ENCODE measurements at places on chromosomes 5 and 9.

DNA sequence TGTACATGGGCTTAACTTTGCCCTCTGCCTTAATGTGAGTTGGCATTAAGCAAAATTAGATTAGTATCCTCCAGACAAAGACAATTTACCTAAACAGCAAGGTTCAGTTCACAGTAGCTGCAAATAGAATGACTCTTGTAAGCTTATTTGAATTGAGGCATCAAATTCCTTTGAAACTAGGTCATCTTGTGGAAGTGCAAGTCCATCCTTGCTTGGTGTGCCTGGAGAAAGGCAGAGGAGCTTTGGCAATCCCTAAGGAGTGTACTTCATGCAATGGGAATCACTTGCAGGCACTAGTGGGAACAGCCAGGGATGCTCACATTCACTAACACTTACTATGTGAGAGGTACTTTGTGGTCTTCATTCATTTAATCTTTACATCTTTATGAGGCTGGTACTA, 118.3 kb downstream of the DRD1 start:
- DNase-seq: no peak

GRCh38 chr5:124764992-124765611, 18.7 kb upstream of the ZNF608 start:
- DNase-seq: no peak

GRCh38 chr9:92290785-92291429, 2.6 kb downstream of the IARS1 start:
- no peak for DNase-seq

DNA sequence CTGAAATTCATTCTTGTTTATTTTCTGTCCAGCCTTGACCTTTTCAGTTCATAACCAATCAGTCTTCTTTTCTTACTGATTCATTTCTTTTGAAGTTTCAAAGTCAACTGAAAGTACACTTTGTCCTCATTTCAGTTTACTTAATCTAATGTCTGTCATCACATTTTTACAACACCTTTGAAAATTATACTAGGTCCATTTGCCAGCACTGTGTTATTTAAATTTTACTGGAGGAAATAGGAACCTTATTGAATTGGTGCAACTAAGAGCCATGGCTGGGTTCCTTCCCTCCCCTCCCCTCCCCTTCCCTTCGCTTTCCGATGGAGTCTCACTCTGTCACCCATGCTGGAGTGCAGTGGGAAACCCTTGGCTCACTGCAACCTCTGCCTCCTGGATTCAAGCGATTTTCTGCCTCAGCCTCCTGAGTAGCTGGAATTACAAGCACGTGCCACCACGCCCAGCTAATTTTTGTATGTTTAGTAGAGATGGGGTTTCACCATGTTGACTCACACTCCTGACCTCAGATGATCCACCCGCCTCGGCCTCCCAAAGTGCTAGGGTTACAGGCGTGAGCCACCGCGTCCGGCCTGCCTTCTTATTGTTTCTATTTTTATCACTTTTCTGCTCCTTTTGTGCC, 6.3 kb downstream of the RMI1 start:
- DNase-seq: no peak

- no peak for DNase-seq
Measured at GRCh38 chr9:118091711-118092500, 387.7 kb downstream of the TLR4 start.
